ENCODE measurements at places on chromosomes 12 and 14.

DNA sequence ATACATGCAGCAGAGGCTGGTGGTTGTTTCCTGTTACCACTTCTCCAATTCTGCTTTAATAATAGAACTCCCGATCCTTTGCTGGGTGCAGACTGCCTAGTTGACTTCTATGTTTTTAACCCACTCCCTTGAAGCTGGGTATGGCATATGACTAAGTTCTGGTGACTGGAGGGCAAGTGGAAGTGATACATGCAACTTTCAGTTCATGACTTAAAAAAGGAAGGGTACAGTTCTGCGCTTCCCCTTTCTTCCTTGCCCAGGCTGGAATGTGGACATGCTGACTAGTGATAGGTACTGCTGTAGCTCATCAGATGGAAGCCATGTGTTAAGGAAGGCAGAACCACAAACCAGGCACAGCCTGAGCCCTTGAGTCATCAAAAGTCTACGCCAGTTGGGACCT lies 2.4 kb upstream of the A2M start:
- no peak for DNase-seq

DNA sequence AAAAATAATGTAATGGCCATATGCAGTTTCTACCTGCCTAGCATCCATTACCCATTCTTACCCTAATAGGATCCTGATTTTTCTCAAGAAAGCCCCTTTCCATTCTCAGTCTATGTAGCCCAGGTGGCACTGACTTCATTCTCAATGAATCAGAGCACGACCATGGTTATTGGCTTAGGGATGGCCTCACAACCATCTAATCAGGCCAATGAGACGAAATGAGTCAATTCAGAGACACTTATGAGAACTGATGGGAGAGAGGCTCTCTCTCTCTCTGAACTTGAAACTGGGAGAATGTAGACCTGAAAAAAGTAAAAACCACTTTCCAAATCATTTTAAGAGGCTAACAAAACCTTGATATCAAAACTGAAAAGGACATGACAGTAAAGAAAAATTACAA lies 45.3 kb upstream of the OXA1L start:
- no peak for DNase-seq

GRCh38 chr12:122819209-122819785 lies 16.0 kb upstream of the HIP1R start:
- DNase-seq: no peak

- no peak for DNase-seq
These were observed 126.9 kb upstream of the FKBP4 start for GRCh38 chr12:2667716-2668440.

DNA sequence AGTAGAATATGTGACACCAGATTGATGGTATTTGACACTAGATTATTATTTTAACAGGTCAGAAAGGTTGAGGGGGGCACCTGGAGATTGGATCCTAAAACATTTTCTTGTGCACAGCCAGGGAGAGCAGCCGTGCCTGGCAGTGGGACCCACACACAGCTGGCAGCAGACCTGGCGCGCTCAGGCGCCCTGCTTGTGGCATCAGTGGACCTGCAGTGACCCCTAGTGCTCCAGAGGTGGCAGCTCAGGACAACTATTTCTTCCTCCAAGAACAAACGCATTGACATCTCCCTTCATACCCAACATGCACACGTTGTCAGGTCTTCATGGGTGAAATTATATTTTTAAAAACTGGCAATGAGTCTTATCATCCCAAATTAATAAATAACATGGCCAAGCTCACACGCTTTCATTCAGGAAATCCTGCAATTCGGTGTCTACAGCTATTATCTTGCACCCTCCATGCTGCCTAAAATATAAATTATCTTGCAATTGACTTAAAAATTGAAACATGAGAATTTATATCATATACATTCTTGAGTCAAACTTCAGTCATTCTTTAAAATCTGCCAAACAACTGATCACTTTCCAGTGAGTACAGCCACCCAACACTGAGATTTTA lies 7.7 kb upstream of the TMEM132D start:
- peak; percentile 15 for DNase-seq

All from fibroblast of skin of left quadriceps (primary cell).